Nucleus accumbens (tissue), 56 donors: ENCODE measurements at places on chromosomes 1 and 21.

DNA sequence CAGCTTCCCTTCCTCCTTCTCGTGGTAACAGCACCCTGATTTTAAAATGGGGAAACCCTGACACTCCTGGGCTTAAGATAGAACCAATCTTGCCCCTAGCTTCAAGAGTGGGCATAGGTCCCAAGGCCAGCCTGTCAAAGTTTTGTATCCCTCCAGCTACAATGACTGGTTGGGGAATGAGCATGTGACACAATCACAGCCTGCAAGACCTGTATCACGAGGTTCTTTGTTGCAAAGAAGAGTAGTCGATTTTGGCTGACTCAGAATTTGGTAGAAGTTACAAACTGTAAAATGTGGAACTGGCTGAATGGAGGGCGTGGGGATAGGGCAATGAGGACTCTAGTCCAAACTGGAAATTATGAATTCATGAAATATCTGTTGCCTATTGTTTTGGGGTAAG is 18.7 kb downstream of the CTSK start:
- no peak for DNase-seq

DNA sequence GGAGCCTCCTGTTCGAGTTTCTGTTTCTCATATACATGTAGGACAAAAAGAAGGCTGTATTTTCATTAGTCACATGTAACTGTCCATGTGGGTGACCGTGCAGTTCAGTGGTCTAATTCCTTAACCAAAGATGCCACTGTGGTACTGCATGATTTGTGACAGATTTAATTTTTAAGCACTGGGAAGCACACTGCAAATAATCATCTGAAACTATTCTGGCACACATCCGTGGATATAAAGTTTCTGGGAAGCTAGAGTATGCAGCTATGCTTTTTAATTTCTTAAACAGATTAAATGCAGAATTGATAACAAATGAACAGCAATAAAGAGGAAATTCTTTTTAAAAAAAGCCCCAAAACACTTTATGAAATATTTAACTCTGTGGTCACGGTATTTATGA is 254.8 kb downstream of the LMO4 start:
- DNase-seq: no peak

GRCh38 chr1:54995835-54996234 is 2.9 kb upstream of the BSND start:
- DNase-seq: no peak

GRCh38 chr1:30929944-30930525 is 21.5 kb upstream of the SDC3 start:
- no peak for DNase-seq

- no peak for DNase-seq
These were observed 71.9 kb downstream of the LHX9 start for GRCh38 chr1:197989058-197989457.

- no peak for DNase-seq
These were observed 27.7 kb downstream of the CAPZB start for GRCh38 chr1:19457607-19458006.

GRCh38 chr1:238377280-238377919 is 486.7 kb upstream of the ZP4 start:
- DNase-seq: no peak

- no peak for DNase-seq
These were observed 115.5 kb upstream of the NCAM2 start for GRCh38 chr21:20882462-20883407.

DNA sequence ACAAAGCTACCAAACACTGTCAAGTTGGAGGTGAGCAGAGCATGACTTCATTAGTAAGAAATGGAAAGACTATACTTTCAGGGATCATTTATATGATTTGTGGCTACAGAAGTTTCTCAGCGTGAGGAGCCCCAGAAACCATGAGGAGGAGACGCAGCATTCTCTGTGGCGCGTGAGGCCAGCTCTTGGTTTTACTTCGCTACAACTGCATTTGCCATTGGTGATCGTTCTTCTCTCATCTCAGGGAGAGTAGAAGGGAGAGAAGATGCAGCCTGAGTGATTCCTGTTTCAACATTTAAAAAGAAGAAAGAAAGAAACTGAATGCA is 94.5 kb upstream of the ATP1A1 start:
- no peak for DNase-seq

DNA sequence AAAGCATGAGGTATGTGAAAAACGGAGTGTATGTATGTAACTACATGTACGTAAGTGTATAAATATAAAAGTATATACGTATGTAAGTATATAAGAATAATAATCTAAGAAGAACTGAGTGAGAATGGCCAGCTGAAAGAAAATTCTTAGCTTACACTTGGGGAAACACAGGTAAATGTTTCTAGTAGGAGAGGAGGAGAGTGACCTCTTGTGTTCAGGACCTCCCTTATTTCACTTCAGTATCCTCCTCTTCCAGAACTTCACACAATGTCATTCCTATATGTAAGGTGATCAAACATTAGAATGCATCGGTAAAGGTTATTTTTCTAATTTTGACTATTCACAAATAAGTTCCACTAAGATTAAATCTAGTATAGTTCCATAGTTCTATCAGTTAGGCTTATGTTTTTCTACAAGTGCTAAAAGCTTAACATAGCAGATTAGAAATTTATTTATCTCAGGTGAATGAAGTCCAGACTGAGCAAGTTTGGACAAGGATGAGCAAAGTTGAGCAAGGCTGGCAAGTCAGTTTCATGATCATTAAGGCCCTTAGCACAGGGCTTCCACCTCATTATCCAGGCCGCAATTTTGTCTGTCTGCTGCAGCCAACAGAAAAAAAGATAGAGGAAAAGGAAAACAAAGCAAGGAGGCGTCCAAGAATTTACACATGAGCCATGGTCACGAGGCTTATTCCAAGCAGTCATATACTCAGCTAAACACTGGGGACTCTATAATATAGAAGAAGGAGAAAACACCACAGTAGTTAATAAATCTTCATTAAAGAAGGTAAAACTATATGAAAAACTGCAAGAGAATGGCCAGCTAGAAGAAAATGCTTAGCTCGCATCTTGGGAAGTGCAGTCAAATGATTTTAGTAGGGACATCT is 7.1 kb upstream of the MROH9 start:
- DNase-seq: no peak

DNA sequence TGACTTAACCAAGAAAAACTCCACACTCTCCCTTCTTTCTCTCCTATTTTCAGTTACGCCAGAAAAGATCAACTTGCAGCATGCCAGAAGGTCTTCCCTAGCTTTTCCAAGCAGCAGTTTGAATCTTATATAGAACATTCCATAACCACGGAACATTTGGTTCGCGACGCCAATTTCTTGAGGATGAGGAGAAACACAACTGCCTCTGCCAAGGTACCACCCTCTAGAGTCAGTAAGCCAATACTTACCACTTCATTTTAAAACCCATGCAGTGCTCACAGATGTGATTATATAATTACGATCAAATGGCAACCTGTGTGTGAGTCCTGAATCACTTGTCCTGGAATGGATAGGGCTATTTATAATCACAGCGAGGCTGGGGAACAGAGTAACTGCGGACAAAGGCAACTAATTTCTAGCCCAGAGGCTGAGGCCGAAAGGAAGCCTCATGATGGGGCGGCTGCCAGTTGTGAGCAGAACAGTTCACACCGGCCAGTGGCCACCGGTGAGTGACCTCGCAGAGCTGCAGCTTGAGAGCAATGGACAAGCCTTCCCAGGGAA is 43.2 kb upstream of the BACE2 start:
- DNase-seq: no peak

DNA sequence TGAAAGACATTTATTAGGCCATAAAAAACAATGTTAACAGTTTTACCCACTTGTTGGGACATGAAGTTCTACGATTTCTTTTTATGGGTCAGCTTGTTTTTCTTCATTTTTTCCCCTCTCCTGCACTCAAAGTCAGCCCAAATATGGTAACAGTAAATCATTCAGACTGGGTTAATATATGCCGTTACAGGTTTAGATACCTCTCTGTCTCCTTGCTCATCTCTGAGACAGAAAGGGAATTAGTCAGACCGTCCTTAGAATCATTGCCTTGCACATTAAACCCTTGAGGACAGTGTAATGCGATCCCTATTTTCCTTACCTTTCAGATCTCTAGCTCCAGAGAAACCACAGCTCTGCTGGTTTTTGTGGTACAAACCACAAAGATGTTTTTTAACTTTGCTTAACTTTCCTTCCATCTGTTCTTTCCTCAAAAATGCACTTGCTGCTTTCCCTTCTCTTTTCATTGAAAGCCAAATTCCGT is 613.3 kb downstream of the PLPP3 start:
- DNase-seq: no peak

GRCh38 chr1:172040466-172040865 is 199.2 kb downstream of the DNM3 start:
- DNase-seq: no peak

GRCh38 chr1:198876371-198876871 is 237.6 kb downstream of the PTPRC start:
- peak; percentile 40 for DNase-seq

- DNase-seq: no peak
These were observed 437.7 kb downstream of the GPATCH2 start for GRCh38 chr1:217193151-217193550.

DNA sequence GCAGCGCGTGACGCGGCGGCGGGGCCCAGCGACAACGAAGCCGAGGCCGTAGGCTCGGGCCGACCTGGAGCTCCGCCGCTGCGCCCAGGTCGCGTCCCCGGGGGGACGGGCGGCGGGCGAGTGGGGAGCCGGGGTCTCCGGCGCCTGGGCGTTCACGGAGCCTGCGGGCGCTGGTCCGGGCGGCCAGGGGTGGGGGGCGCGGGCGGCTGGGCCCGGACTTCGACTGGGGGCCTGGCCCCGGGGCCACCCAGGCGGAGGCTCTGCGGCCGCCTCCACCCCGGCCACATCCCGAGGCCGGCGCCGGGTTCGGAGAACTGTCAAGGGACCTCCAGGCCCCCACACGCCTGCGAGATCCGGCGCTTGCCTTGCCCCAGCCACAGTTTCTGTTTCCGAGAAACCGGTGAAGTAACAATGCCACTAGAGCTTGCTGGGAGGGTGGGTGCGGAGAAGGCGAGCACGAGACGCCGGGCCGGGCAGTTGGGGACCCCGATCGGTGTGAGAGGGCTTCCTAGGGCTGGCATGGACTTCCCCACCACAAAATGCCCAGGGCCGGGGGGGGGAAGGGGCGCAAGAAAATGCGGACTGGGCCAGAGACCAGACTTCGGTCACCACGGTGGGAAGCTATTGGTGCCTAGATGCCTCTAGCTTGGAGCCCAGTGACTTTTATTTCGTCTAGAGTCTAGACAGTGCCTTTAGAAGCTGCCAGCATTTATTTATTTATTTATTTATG is 501 bp downstream of the FBXO6 start:
- DNase-seq: no peak

- DNase-seq: no peak
These were observed 29.4 kb upstream of the USP24 start for GRCh38 chr1:55244476-55245099.

DNA sequence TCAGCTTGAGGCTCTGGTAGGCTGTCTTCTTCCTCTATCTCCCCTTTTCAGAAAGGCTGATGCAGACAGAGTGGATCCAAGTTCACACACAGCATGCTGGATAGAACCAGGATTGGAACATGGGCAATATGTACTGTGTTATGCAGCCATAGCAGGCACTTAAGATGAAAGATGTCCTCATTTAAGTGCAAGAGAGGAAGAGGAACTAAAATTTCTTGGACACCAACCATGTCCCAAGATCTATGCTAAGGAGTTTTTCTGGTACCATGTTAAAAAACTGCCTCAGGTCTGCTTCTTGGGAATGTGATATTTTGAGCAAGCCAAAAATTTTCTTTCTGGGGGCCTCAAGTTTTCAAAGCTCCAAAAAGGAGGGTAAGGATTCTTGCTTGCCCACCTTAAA is 1.2 kb downstream of the SDHB start:
- no peak for DNase-seq

DNA sequence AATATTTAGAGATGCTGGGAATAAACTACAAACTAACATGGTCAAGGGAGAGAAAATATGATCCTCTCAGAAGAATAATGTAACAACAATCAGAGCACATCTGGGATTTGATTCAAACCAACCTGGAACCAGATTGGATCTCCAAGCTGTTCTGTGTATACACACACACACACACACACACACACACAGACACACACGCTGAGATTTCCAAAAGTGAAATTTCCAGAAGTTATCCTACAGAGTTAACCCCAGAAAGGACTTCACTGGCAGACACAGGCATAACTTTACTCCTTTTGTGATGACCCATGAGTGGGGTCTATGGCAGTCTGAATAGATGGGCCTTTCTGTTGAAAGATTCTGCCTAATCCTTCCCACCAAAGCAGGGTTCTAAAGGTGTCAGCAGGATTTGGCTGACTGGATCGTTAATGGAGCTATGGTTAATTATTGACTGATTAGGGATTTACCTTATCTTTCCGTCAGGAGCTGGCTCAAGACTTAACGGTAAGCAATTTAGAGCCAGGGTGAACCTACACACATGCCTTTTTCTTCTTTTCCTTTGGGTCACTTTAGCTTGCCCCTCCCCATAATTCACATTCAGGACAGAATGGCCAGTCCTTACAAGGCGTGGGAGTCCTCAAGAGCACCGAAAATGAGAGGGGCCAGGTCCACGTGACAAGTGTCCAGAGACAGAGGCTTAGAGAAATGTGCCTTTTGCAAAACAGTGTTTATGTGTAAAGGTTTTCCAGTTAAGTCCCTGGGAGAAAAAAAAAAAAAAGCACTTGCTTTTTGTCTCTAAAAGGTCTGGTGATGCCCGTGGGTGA is 10.9 kb upstream of the PROX1 start:
- DNase-seq: no peak

- DNase-seq: peak; percentile 51
These were observed 40.4 kb upstream of the EIF4G3 start for GRCh38 chr1:21216835-21217811.
